ENCODE measurements at places on chromosomes 16 and 17.

- ATAC-seq: no peak
Observed at GRCh38 chr16:8669481-8669880, 4.9 kb upstream of the ABAT start.

GRCh38 chr17:21361020-21361809 lies 14.9 kb upstream of the KCNJ12 start:
- ATAC-seq: no peak

- no peak for ATAC-seq
Observed at GRCh38 chr16:86824751-86825296, 246.5 kb downstream of the FOXL1 start.

DNA sequence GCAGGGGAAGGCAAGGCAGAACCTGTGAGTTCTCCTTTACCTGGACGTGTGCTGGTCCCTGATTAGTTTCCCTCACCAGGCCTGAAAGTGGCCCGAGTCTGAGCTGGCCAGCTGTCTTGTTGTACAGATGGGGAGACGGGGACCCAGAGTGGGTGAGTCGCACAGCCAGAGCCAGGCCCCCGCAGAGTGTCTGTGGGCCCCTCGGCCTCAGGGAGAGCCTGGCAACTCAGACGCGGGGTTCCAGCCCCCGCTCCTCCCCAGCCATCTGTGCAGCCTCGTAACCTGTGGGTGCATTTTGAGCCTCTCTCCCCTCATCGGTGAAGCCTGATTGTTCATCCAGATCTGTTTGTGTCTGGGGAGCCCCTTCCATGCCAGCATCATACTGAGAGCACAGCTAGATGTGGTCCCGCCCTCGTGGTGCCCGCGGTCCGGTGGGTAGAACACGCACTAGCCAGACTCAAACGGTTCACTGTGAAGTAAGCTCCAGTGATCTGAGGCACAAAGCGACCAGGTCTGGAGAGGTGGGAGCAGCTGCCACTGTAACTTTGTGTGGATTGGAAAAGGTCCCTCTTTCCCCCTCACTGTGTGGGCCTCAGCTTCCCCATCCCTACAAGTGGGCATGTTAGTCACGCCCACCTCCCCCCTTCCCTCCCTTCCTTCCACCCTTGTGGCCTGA lies 6.0 kb upstream of the NDRG4 start:
- ATAC-seq: no peak

- ATAC-seq: peak; percentile 85
Observed at GRCh38 chr17:46035112-46035818, 36.2 kb downstream of the STH start.

DNA sequence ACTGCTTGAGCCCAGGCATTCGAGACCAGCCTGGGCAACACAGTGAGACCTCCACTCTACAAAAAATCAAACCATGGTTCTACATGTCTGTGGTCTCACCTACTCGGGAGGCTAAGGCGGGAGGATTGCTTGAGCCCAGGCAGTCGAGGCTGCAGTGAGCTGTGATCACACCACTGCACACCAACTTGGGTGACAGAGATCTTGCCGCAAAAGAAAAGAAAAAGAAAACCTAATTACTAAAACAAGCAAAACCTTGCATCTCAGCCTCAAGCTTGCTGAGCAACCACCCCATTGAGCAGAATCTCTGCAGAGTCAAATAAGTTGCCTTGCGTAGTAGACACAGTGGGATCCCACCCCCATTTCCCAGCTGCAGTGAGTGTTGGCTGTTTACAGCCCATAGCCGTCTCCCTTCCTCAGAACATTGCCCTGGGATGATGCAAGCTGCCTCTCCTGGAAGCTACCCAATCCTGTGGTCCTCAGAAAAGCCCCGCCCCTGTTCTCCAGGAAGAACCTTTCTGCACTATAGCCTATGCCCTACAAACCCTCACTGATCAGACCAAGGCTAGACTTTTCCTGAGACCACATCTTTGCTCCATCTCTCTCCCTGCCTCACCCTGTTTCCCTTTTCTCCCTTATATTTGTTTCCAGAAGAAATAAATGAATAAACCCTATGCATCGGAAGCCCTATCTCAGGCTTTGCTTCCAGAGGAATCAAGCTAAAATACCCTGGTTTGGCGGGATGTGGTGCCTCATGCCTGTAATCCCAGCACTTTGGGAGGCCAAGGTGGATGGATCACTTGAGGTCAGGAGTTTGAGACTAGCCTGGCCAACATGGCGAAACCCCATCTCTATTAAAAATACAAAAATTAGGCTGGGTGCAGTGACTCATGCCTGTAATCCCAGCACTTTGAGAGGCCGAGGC lies 16.7 kb upstream of the ERN2 start:
- ATAC-seq: no peak

DNA sequence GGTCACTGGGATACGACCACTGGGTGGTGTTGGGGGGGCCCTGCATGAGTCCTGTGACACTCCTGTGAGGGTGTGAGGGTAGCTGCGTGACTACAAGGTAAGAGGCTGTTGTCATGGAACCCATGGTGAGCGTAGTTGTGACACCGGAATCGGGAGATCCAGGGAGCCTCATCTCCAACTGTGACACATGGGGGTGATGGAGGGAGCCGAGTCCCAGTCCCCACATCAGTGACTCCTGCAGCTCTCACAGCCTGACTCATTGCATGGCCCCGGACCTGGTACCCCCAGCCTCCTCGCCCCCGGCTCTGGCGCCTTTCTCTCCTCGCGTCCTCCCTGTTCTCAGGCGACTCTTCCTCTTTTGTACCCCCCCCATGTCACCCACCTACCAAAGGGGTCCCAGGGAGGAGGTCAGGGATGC lies 14.2 kb downstream of the CDH16 start:
- no peak for ATAC-seq

GRCh38 chr17:74584292-74585060 lies 7.6 kb downstream of the CD300LD start:
- no peak for ATAC-seq

DNA sequence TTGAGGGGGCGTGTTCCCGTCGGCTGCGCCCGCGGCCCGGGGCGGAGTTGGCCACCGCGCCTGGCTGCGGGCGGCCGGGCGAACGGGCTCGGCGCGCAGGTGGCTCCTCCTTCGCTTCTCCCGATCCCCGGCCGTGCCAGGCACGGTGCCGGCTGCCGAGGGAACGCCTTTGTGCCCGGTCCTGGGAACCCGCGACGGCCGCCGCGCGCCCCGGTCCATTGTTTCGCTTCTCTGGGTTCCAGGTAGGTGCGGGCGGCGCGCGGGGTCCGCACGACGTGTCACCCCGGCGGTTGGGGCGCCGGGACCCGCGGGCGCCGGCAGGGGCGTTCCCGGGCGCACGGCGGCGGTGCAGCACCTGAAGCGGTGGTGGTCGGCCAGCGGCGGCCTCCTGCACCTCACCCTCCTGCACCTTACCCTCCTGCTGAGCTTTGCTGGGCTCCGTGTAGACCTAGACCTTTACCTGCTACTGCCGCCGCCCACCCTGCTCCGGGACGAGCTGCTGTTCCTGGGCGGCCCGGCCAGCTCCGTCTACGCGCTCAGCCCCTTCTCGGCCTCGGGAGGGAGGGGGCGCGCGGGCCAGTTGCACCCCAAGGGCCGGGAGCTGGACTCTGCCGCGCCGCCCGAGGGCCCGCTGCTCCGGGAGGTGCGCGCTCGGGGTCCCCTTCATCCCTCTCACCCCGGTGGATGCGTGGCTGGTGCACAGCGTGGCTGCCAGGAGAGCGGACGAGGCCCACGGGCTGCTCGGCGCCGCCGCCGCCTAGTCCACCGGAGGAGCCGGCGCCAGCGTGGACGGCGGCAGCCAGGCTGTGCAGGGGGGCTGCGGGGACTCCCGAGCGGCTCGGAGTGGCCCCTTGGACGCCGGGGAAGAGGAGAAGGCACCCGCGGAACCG lies 99.9 kb downstream of the EFCAB13 start:
- peak; percentile 39 for ATAC-seq

- ATAC-seq: no peak
Observed at GRCh38 chr17:73249700-73250099, 12.0 kb downstream of the CPSF4L start.

- ATAC-seq: no peak
Observed at GRCh38 chr16:12099451-12100123, 123.1 kb downstream of the SNX29 start.

DNA sequence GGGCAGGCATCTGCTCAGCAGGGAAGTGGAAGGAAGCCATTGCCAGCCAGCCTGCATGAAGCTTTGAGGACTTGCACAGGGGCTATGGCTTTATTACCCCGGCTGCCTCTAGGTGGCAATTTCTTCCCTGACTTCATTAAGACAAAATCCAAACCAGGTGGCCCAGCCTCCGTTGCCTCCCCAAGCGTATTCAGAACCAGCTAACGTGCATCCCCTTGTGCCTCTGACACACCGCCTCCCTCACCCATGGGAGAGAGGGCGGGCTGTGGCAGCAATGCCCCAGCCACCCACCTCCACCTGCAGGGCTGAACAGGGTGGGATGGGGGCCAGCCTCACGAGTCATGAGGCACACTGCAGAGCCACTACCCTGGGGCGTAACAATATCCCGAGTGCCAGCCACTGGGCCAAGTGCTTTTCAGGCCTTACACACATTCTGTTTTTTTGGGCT lies 6.8 kb downstream of the KIFC3 start:
- ATAC-seq: peak; percentile 48

DNA sequence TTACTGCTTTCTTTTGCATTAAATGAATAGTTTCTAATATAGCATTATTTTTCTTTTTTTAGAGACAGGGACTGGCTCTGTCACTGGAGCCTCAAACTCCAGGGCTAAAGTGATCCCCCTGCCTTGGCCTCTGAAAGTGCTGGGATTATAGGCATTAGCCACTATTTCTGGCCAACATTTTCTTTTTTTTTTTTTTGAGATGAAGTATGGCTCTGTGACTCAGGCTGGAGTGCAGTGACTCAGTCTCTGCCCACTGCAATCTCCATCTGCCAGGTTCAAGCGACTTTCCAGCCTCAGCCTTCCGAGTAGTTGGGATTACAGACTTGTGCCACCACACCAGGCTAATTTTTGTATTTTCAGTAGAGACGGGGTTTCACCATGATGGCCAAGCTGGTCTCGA lies 2.0 kb upstream of the DUXB start:
- ATAC-seq: no peak

DNA sequence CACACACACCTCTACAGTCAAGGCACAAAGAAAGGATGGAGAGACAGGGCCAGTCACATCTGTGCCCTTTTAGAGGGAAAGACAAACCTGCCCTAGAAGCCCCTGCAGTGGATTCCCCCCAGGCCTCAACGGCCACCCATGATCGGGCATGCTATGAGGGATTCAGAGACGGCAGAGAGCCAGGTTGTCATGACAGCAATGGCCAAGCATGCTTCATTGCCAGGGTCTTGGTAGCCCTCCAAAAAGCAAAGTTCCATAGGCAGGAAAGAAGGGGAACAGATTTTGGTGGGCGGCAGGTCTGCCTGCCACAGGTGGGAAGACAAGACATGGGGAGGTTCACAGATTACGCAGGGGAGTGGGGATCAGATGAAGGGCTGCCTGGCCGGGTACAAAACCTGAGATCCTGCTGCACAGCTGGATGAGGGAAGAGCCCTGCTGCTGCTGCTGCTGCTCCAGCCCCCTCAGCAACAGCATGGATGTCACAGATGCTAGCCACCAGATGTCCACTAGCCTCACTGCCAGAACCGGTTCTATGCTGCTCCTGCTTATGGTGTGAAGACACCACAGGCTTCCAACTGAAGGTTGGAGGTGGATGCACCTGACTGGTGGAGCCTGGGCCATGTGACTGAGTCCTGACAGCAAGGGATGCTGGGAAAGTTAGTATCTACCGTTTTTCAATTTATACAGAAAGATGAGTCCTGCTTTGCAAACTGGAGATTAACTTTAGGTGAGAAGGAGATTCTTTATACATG lies 17.8 kb downstream of the ACTG1 start:
- ATAC-seq: no peak

GRCh38 chr17:44417553-44417952 lies 28.1 kb upstream of the ITGA2B start:
- peak; percentile 39 for ATAC-seq

DNA sequence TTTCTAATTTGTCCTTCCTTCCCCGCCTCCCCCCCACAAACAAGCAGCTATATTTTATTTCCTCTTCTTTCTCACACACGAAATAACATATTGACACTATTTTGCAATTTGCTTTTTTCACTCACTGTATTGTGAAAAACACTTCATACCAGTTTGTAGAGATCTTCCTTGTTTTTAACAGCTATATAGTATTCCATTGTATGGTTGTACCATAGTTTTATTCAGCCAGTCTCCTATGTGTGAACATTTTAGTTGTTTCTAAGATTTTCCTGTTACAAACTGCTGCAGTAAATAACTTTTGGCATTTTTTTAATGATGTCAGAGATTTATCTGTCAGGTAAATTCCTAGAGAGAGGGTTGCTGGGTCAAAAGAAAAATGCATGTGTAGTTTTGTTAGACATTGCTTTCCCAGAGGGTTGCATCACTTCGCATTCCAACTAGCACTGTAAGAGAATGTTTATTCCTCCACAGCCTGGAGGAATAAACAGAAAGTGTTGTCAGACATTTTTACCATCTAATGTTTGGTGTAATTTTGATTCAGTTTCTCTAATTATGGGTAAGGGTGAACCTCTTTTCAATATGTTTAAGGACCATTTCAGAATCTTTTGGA lies 101.2 kb downstream of the MRTFB start:
- no peak for ATAC-seq

DNA sequence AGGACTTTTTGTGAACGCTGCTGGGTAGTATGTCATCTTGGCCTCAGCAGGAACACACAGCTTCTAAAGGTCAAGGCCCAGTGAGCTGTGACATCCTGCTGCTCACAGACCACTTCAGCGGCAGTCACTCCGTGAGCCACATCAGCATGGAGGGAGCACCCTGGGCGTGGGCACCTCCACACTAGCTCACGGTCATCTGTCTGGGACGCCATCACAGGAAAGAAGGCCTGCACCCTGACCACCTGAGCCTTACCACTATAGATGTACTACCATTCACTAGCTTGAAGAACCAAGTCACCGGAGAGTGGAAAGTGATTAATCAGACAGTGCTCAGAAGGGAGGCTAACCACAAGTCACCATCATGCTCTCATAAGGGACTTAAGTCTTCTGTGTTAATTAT lies 3.3 kb downstream of the AXIN1 start:
- ATAC-seq: peak; percentile 48

DNA sequence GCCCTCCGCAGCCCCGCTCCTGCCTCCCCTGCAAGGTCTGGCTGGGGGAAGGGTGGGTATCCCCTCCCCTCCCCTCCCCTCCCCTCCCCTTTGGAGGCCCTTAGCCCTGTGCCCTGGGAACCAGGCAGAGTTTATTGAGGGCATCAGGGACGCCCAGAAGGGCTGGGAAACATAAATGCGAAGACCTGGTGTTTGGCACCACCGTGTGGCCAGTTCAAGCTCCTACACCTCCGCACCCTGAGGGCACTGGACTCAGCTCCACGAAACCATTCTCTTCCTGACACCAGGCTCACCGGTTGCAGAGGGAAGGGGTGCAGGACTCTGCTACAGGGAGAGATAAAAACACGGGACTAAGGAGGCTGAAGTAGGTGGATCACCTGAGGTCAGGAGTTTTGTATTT lies 1.0 kb upstream of the AIPL1 start:
- peak; percentile 81 for ATAC-seq
